Activated gamma-delta T cell treated with anti-CD3 and anti-CD28 coated beads, Interleukin-2, amount 50 U/mL, for 16 hours (primary cell): ENCODE measurements at places on chromosomes 13 and 19.

GRCh38 chr19:41324231-41324702 is 14.3 kb downstream of the CCDC97 start:
- DNase-seq, result no peak

DNA sequence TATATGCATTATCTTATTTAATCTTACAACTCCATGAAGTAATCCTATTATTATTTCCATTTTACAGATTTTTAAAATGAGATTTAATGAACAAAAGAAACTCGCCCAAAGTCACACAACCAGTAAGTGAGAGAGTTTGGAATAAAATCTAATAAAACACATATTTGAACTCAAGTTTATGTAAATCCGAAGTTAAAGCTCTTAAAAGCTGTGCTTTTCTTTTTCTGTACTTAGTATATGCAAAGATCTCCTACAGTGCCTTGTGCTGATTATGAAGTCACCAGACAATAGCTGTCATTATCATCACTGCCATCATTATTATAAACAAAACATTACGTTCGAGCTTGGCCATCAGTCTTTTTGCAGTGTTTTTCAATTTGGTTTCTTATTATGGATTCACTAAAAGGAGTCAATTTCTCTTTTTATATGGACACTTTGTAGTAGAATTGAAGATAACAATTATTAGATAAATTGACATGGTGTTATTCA is 29.7 kb upstream of the ENOX1 start:
- no peak for DNase-seq

- no peak for DNase-seq
Measured at GRCh38 chr19:15555021-15555420, 46.7 kb downstream of the CYP4F22 start.

- no peak for DNase-seq
Measured at GRCh38 chr19:51901860-51902259, 3.0 kb downstream of the ZNF649 start.

- DNase-seq, result no peak
Measured at GRCh38 chr13:19781526-19781925, 1.2 kb downstream of the PSPC1 start.

- no peak for DNase-seq
Measured at GRCh38 chr19:17794731-17795494, at the start of gene B3GNT3. TSS of gene B3GNT3 (plus strand) at chr19:17795138. CDS start at chr19:17807808, 12,670 bp downstream.

DNA sequence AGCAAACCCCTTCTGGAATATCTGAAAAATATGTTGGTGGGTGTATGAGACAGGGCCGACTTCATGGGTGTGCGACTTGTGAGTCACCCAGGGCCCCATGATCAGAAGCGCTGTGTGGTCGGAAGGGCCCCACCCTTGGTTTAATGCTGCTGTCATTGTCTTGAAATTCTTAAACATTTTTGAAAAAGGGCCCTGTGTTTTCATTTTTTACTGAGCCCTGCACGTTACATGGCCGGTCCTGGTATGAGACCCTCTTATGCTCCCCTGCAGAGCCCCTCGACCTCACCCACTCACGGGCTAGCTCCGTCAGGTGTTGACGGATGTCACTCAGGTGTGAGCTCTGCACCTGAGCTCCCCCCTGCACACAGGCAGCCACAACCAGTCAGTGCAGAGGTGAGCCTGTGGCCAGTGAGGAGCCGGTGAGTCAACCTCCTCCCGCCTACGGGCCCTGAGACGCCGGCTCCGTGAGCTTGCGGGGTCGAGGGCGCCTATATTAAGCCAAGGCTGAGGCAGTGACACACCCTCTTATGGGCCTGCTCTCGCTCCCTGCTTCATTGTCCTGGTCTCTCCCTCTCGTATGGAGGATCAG is 27.7 kb downstream of the GADD45B start:
- DNase-seq, result peak; percentile 72
